ENCODE measurements at places on chromosomes 4 and X.

DNA sequence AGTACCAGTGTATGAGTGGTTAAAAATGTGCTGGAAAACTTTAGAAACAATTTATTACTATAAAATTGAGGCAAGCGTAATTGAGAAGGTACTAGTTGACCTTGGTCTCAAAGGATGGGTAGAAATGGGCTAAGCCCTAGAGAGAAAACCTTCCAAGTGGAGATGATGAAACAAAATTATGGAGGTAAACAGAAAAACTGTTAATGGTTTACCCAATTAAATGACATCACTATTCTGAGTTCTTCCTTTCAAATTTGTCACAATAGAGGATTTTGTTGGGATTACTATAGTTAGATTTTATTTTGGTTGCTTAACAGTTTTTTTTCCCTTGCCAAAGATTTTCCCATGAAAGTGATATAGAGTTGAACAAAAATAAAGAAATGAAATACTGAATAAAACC is 1302.5 kb upstream of the TENM3 start:
- DNase-seq: no peak

GRCh38 chr4:101075536-101075935 is 271.8 kb downstream of the PPP3CA start:
- no peak for DNase-seq

- no peak for DNase-seq
Observed at GRCh38 chrX:11117745-11118144, 6.6 kb downstream of the HCCS start.

GRCh38 chrX:67288156-67288555 is 255.7 kb upstream of the AR start:
- no peak for DNase-seq

- DNase-seq: no peak
Observed at GRCh38 chrX:153611298-153612095, 12.6 kb upstream of the CCNQ start.

DNA sequence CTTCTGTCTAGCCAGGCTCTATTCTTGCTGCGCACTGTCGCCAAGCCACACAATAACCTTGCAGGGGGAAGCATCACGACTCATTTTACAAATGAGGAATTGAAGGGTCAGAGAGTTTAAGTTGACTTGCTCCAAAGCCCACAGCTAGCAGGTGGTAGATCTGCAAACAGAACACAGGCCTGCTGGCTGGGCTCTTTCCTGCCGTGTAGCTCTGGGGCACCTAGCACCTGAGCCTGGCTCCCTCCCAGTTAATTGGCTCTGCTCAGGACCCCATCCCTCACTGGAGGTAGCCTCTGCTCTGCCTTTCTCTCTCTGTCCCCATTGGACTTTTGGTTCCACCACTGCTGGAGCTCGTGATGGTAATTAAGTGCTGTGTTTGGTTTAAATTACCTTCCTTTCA is 98.5 kb downstream of the NSUN7 start:
- no peak for DNase-seq

DNA sequence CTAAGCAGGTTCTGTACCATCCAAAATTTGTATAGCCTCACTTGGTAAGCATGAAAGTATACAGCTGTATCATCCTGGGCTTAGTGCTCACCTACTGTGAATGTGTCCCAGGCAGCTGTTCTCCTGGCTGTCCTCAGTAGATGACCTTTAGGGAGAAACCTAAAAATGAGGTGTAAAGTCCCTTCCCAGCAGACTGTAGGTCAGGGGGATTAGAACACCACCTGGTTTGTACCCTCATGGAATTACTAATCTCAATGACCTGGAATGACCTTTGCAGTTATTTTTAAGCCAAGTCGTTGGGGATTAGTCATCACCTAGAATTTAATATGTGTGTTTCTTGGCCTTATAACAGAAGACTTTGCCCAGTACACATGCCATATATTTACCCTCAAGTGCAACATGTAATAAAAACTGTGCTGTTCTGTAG is 39.1 kb upstream of the MBTPS2 start:
- no peak for DNase-seq

DNA sequence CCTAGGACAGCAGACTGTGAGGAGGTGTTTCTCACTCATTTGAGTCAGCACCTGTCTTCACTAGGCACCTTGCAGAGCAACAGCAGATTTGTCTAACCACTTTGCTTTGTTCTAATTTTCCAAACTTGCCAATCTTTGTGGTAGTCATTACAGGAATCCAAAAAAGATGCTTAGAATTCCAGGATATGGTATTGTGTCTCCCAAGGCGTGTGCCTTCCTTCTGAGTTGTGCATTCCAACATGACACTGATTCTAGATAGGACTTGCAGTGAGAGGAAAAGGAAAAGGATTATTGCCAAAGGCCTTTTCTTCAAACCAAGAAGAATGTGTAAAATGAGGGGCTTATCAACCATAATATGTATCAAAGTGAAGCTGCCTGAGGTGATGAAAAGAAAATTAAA is 126.2 kb downstream of the MAPK10 start:
- no peak for DNase-seq

DNA sequence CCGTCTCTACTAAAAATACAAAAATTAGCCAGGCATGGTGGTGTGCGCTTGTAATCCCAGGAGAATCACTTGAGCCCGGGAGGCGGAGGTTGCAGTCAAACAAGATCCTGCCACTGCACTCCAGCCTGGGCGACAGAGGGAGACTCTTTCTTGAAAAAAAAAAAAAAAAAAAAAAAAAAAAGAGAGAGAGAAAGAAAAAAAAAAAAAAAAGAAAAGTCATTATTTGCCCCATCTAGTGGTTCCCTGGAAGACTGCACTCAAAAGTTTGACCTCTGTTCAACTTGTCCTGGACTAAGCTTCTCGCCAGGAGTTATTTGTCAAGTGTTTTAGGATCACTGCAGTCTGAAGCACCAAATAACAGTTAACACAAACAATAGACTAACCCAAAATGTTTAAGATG is 45.3 kb upstream of the KCTD8 start:
- DNase-seq: no peak

GRCh38 chr4:183906739-183907651 is 1.9 kb downstream of the STOX2 start:
- peak; percentile 72 for DNase-seq

DNA sequence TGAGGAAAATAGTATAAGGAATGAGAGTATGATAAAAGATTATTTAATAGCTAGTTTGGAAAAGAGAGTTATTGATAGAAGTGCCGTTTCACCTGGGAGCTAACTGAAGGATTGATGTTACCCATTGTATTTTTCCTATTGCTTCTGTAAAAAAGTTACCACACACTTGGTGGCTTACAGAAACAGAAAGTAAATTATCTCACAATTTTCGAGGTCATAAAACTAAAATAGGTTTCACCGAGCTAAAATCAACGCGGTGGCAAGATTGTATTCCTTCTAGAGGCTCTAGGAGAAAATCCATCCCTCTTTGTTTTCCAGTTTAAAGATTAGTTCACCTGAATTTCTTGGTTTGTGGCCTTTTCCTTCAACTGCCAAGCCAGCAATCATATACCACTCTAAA is 11.1 kb upstream of the TRAM1L1 start:
- DNase-seq: no peak

GRCh38 chr4:82903737-82904136 is 3.2 kb downstream of the THAP9 start:
- DNase-seq: no peak

DNA sequence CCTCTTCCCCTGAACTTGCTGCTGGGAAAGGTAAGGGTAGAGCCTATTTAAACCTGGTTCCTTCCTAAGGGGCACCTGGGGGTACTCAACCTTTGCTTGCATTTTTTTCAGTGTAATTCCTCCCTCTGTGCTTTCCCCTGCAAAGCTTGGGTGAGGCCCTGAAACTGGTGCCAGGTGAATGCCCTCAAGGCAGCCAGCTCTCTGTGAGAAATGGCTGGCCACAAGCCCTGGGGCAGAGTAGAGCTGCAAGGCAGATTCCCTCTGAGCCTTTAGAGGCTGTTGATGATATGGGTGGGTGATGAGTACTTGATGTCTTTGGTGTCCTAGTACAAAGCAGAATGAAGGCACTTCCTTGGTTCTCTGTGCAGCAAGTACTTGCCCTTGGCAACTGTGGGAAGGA is 125.4 kb upstream of the DGKK start:
- DNase-seq: no peak

- no peak for DNase-seq
Observed at GRCh38 chr4:184848510-184848909, 22.7 kb upstream of the ACSL1 start.

DNA sequence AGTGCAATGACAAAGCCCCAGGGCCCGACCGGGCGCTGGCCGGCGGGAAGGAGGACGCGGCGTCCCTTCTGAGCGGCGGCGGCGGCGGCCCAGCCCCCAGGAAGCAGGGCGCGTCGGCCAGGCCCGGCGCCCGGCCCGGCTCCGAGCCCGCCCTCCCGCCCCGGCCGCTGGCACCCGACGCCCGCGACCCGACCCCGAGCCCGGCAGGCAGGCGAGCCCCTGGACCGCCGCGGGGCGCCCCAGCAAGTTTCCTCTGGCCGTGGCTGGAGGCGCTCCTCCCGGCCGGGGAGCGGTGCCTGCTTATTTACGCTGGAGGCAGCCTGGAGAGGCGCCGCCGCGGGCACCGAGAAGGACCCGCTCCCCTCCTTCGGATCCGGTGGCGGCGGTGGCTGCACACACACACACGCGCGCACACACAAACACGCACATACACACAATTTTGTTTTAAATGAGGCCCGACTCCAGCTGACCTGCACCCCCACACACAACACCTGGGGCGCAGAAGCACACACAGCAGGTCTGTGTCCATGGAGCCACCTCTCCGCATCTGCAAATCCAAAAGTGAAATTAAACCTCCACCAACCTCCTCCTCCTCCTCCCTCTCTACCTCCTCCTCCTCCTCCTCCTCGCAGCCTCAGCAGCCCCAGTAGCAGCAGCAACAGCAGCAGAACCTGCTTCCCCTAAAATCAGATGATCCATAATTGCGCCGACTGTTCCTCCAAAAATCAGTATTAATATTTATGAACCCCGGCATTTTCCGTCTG is 669 bp downstream of the IRF2 start:
- peak; percentile 68 for DNase-seq

- no peak for DNase-seq
Observed at GRCh38 chr4:5510504-5510903, 197.9 kb downstream of the EVC2 start.

GRCh38 chrX:2962381-2962780 is 33.2 kb upstream of the ARSD start:
- DNase-seq: peak; percentile 59

GRCh38 chrX:100649550-100650356 is 5.8 kb downstream of the SRPX2 start:
- DNase-seq: peak; percentile 70

DNA sequence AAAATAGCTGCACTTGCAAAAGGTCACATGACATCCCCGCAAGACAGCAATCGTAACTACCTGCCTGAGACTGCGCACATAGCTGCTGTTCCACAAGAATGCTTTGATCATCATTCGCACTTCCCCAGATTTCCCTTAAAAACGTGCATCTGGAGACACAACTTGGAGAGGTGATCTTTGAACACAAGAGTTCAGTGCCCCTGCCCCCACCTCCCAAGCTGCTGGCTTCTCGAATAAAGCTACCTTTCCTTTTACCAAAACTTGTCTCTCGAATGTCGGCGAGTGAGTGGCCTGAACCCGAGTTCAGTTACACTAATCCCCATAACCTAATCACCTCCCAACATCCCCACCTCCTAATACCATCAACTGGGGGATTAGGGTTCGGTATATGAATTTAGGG is 14.4 kb upstream of the MRFAP1 start:
- no peak for DNase-seq

DNA sequence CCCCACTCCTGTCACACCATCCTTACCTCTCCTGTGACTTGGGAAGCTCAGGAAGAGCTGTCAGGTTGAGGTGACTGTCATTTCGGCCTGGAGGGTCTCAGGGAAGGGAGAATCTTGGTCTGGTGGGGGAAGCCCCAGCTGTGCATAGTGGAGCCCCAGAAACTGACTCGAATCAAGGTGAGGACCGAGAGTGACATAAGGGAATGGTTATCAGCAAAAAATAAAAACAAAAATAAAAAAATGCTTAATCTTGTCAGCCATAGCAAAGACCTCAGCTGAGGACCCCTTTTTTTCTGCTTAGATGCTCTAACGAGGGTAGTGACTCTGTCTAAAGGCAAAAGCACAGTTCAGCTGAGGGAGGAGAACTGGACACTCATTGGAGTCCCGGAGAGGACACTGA is at the start of gene MAGEB17:
TSS of gene MAGEB17 (plus strand) at position 301 of the 400 bp plus-strand sequence. CDS start 2,902 bp downstream, outside the sequence.
- no peak for DNase-seq

GRCh38 chrX:3529466-3530010 is 183.1 kb upstream of the MXRA5 start:
- DNase-seq: no peak

GRCh38 chr4:16952896-16953630 is 54.6 kb upstream of the LDB2 start:
- DNase-seq: no peak

DNA sequence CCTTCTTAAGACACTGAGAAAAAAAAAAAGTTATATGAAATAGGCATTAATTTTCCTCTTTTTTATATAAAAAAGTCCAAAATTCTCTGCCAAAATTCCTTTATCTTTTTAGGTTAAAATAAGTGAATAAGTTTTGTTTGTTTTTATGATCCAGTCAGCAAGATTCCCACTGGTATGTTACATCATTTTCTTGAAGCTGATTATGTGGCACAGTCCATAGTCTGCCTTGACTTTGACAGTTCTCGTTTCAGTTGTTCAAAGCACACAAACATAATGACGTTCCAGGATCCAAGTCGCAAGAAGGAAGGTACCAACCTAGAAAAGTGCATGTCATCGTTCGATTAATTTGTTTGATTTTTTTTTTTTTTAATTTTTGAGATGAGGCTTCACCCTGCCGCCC is 9.1 kb downstream of the UCP1 start:
- DNase-seq: no peak

Measured in islet precursor cell (in vitro differentiated cells).